ENCODE measurements at places on chromosomes 4 and X. TPM values are rescaled to one million over a fixed set of nuclear protein-coding genes. Genes with fewer than 3 reads are reported as not detected.

DNA sequence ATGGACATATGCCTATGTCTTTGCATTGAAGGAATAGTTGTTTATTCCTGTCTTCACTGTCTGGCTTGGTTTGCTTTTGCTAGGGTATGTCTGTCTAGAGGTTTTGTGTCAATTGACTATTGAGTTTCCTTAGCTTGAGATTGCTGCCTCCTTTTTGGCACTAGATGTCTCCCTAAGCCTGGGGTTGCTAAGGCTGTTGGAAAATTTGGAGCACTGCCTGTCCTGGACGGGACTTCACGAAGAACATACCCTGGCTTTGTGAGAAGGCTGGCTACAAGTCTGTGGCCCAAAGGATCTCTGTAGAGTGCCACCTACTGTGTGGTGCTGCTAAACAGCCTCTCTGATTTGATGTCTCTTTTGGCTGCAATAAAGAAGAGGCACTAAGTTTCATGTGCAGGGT lies 183.8 kb upstream of the NUDT10 start:
- DNase-seq, result no peak

- no peak for DNase-seq
Measured at GRCh38 chrX:110086916-110087484, 84.1 kb downstream of the TMEM164 start.

- no peak for DNase-seq
Measured at GRCh38 chr4:75004755-75005668, 72.1 kb downstream of the PARM1 start.

- no peak for DNase-seq
Measured at GRCh38 chr4:41362621-41363383, 106.1 kb downstream of the UCHL1 start.

Gene NPNT
- total RNA-seq, result 263 TPM

Gene TMSB15C
- total RNA-seq, result 1.0 TPM

DNA sequence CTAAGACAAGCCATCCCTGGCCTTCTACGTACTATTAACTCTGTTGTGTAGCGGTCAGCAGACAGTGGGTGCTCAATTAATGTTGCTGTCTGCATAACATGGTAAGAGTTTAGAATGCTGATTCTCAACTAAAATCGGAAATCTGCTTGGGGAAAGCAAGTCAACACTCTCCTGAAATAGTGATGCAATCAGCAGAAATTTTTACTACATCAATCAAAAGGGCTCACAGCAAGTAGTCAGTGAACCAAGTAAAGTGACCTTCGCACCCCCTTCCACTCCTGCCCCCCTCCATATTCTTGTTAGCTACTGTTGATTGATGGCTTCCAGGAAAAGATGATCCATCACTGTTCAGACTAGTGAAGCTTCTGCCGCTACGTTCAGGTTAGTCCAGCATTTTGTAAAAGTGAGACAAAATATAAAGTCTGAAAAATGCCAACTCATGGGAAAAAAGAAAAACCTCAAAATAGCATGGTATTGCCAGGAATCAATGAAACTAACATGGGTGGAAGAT lies 247.9 kb downstream of the HNRNPD start:
- no peak for DNase-seq

Gene SATL1
- total RNA-seq, result not detected

GRCh38 chr4:164700471-164700870 lies 53.5 kb upstream of the SMIM31 start:
- no peak for DNase-seq

DNA sequence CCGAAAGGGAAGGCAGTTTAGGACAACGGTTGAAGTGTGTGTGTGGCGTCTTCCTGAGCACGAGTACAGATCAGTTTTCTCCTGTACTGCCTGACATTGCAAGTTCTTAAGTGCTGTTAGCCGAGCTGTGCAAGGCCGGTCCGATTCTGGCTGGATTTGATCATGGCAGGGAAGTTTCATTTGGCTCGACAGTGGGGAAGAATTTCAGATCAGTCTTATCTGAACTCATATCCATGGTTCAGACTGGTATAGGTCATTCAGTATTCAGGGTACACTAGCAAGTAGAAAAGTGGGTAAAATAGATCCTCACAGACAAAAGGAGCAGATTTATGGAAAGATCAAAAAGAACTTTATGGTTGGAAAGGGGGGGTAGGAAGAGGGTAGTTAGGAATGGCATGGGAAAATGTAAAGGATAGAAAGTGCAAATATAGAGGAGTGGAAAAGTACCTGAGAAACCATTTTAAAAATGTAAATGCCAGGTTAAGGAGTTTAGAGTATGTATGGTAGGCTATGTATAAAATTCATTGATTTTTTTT lies 716 bp downstream of the THAP9 start:
- no peak for DNase-seq

DNA sequence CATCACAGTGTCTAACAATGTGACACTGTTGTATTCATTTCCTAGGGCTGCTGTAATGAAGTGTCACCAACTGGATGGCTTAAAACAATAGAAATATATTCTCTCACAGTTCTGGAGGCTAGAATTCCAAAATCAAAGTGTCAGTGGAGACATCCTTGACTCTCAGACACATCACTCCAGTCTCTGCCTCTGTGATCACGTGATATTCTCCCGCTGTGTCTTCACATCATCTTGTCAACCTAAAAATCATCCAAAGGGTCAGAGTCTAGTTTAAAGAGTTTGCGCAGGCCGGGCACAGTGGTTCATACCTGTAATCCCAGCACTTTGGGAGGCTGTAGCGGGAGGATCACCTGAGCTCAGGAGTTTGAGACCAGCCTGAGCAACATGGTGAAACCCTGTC lies 36.6 kb upstream of the HPSE start:
- no peak for DNase-seq

DNA sequence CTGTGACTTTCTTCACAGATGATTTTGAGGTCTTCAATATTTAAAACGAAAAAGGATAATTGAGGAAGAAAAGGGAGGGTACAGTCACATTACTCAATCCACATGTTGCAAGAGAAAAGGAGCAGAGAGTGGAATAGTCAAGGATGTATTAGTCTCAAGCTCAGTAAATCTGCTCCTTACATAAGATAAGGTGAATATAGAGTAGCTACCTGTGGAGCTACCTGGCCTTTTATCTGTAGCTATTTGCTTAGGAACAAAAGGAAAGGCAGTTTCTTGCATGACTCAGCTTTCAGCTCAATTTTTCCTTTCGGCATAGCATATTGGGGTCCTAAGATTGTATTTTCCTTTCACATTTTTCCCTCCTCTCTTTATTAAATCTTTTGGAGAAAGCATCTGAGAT lies 26.3 kb upstream of the ACTRT1 start:
- DNase-seq, result no peak

GRCh38 chrX:153968754-153969124 lies 2.9 kb downstream of the HCFC1 start:
- DNase-seq, result no peak

Gene ADGRA3
- 18.5 TPM for total RNA-seq

DNA sequence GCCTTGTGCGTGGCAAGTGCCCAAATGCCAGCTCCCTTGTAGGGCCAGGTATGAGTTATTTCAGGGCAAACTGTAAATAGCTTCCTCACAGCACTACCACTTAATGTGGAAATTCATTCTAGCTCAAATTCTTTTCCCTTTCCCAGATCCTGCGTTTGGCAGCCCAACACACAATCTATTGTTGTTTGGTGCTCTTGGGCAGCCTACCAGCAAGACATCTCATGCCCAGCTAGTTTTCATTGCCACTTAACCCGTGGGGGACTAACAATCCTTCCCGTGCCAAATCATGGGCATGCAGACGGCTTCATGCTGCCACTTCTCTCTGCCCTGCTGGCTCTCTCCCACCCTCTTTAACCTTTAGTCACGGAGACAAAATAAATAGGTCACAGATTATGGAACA lies 454.2 kb downstream of the GRIA2 start:
- DNase-seq, result no peak

DNA sequence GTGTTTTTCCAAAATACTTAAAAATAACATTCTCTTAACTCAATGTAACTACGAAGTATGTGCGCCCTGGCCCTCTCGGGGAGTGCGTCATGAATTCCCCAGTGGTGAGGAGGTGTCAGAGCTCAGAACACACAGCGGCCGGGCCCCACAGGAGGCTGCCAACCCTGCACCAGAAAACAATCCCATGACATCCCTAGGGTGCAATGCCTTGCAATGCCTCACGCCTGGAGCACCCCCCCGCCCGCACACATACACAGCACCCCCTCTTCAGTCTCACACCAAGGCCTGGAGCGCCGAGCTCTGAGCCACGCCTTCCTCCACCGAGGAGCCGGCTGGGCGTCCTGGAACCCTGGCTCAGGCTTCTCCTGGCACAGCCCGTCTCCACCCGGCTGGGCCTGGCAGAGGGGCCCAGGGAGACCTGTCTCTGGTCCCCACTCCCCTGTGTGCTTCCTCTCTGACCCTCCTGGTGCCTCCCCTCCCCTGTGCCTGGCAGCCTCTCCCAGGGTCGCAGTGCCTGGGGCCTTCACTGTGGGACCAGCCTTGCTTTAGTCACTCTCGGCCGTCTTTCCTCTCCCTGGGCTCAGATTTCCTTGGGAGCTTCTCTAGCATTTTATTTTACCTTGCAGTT lies 108.2 kb upstream of the ADRA2C start:
- no peak for DNase-seq

DNA sequence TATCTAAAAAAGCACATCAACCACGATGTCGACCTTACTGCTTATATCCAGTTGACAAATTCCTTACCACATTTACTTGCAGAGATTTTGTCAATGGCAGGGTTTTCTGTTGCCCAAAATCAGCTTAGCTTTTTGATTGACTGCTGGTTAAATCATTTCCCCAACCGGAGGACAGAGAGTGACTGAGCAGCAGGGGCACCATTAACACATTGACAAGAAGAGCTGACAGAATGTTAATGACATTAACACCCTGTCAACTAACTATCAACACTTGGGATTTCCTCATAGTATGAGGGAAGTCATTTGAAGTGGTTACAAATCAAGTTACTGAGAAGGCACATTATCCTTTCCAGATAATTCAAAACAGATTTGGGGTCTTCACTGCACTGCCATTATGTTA lies 368.4 kb downstream of the RPA4 start:
- no peak for DNase-seq

Gene STPG2
- 0.41 TPM for total RNA-seq

DNA sequence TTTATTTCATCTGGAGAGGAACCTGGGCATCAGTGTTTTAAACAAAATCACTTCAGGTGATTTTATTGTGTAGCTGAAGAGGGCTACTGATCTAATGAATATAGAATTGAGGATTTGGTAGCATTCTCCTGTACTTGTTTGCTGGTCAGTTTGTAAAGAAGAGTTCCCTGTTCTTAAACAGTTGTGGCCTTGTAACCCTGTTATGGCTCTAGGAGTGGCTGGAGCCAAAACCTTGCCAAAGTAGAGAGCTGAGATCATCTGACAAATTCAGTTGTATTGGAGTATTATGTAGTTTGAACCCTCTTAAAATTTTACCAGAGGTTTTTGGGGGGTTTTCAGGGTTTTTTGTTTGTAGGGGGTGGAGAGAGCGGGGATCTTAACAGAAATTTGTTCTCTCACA lies 36.5 kb downstream of the USP9X start:
- no peak for DNase-seq

DNA sequence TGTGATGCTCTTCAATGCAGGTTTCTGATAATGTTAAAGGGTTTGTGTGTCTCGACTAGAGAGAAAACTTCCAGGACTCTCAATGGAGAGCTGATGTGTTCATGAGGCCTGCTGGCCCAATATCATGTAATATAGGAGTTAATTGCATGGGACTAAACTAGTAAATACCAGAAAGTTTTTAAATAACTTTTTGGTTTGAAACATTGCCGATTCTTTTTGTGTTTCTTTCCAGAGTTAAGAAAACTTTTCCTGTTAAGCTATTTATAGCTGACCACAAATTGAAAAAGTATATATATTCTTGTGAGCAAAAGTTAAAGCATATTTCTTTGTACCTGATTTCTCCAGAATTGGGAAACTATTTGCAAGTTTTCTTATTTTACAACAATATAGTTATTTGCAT lies 49.7 kb downstream of the FAM9B start:
- no peak for DNase-seq

Gene ZMYM3
- 24.9 TPM for total RNA-seq

DNA sequence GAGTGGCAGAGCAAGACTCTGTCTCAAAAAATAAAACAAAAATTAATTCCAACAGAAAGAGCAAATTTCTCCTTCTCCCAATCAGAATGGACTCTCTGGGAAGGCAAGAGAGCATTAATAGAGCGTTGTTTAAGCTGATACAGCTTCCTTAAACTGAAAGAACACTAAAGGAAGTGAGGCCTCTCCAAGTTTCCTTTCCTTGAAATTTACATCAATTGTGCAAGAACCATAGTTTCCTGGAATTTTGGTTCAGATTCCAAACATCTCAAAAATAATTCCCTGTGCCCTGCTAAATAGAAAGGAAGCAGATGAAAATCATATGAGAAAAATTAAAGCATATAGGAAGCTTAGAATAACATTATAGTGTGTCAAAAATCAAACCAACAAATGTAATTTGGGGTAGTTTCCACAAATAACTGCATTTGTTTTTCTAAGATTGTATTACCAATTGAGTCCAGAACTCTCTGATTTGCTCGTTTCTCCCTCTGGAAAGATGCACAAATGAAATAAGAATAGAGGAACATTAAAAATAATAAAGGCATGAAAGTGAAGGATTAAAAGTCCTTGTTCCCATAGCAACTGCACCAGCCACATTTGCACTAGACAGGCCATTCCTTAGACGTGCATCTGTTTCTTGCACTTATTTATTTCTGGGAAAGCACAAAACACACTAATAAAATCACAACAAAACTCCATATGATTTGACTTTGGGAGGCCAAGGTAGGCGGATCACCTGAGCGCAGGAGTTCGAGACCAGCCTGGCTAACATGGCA lies 3.7 kb upstream of the FAM241A start:
- DNase-seq, result no peak

DNA sequence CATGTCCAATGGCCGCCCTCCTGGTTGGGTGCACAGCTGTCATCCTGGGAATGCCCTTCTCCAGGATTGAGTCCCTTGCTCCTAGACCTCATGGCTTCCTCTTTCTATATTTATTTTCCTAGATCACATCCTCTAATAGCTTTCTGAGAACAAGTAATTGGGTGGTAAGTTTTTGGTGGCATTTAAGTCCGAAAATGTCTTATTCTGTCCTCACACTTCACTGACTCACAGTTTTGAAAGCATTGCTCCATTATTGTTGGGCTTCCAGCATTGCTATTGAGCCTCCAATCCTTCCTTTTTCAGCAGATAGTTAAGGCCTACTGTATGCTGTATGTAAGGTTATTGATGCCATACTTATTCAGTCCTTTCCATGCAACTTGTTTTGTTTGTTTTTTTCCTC lies 25.9 kb downstream of the PGM2 start:
- no peak for DNase-seq

Gene TAF1
- 35.0 TPM for total RNA-seq

- DNase-seq, result peak; percentile 65
Measured at GRCh38 chr4:80362578-80363181, 27.1 kb downstream of the CFAP299 start.

DNA sequence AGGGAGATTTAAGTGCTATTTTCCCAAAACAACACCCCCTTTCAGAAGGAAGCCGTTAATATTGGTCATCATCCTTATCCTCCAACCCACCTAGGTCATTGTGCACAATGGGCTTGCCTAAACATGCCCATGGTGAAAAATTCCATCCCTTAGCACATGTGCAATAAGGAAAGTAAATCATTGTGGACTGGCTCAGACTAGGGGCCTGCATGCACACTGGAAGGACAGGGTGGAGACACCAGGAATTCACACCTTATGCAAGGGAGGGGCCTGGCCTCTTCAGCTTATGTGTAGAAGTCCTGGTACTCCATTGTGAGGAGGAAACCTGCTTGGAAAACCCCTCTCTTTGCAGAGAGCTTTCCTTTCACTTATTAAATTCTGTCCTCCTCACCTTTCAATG lies 311.4 kb upstream of the NDST4 start:
- DNase-seq, result no peak

GRCh38 chrX:40402831-40403533 lies 177.8 kb upstream of the ATP6AP2 start:
- DNase-seq, result no peak

- no peak for DNase-seq
Measured at GRCh38 chr4:75671802-75672421, 1.3 kb downstream of the G3BP2 start.
